ENCODE measurements at places on chromosomes 1 and 21.

DNA sequence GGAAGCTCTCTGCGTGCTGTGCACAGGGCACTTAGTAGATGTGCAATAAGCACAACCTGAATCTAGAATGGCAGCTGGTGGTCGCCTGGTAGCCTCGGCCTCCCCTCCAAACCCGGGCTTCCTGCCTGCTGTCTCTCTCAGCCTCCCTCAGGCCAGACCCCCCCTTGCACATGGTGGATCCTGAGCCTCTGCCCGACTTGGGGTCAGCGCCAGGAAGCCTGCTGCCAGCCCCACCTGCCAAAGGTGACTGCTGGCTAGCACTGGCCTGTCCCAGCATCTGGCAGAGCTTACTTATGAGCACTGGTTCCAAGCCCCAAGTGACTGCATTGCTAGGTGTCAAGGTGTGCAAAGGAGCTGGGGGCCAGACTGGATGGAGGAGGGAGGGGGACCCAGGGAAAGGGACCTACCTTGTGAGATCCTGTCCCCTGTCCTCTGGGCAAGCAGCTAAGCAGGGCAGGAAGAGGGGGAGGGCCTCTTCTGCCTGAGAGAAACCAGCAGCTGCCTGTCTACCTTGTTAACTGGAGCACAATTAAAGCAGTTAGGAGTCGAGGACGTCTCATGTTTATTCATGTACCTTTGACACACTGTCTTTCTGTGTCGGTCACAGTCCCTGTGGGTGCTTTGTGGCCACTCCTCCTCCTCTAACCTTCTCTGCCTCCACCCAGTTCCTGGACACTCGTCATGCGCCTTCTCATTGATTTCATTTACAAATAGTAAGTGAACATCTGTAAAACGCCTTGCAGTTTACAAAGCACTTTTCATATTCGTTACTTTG, 100.9 kb downstream of the DDX20 start:
- no peak for DNase-seq

GRCh38 chr1:7008975-7009740, 223.9 kb downstream of the CAMTA1 start:
- no peak for DNase-seq

DNA sequence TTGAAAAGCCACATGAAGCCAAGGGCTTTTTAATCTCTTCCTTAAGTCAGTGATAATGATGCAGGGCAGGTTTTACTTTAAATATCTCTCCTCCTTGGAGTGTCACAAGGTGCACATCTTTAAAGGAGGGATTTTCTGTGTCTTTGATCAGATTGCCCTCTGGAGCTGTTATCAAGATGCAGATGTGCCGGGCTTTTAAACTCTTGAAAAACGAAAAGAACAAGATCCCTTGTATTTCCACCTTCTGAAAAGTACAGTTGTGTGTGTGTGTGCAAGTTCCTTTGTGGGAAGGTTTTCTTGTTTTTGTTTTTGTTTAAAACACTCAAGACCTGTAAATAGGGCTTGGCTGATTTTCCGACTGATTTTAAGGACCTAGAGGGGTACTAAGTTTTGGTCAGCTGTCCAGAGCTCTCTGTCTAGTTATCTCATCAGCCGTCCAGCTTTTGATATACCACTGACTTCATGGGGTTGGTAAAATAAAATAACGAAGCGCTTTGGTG, 1.6 kb downstream of the MARK1 start:
- no peak for DNase-seq

- DNase-seq = no peak
These were observed 408.6 kb downstream of the PRDM2 start for GRCh38 chr1:14108356-14109275.

GRCh38 chr1:223212441-223212840, 69.4 kb upstream of the TLR5 start:
- no peak for DNase-seq

DNA sequence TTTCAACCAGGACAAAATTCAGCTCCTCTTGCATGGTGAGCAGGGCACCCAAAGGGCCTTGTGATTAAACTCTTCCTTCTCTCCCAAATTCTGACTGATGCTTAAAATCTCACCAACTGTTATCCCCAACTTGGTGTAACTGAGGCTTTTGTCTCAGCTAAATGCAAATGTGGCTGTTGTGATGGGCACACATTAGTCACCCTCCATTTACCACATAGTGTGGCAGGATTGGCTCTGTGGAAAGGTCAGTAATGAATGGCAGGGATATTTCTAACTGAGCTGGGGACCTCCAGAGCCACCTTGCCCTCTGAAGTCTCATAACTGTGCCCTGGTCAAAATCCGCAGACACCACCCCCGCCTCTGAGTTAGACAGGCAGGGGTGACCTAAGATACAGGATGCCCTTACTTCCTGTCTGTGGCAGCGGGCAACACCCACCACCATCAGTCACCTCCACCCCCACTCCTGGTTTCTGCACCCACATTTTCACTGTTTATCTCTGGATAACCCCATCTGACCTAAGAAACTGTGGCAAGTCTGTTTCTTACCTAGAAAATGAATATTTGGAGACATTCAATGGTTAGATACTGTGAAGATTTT, 25.4 kb upstream of the RGS16 start:
- DNase-seq = no peak

DNA sequence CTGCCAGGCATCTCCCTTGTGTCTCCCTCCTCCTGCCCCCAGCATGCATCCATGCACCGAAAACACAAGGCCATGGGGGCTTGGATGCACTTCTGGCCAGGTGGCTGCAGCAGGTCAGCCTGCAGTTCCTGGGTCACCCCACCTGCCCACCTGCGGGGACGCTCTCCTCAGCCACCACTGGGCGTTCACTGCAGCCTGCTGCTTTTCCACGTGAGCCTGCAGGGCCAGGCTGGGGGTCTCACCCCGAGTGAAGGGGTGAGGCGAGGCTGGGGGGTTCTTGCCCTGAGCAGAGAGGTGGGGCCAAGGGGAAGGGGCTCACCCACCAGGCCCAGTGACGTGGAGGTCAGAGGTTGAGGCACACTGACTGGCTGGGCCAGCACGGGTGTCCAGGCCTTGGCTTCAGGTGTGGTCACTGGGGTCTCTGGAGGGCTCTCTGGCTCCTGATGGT, 64.6 kb downstream of the WNT9A start:
- DNase-seq = no peak

DNA sequence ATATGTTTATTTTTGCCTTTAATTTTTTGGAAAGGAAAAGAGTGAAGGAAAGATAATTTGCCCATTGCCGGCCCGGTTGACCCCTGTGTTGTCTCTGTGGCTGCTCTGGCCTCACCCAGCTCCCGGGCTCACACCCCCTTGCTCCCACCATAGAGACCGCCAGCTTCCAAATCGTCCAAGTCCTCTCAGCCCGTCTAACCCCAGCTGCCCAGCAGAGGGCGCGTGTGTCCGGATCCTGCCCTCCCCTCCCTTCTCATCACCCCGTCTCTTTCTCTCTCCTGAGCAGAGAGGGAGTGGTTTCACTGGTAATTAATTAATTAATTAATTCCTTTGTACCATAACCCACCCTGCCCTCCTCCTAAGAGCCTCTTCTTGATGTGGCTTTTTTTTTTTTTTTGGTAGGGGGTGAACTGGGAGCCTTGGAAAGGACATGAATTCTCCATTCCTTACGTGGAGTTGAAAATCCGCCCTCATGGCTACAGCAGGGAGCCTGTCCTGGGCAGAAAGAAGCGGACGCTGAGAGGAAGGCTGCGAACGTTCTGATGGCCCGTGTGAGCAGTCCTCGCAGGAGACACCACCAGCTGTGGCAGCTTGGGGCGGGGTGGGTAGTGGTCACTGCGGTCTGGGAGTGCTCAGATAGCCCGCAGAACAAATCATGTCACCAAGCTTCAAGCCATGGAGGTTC, 45.9 kb downstream of the KIAA0040 start:
- DNase-seq = no peak

DNA sequence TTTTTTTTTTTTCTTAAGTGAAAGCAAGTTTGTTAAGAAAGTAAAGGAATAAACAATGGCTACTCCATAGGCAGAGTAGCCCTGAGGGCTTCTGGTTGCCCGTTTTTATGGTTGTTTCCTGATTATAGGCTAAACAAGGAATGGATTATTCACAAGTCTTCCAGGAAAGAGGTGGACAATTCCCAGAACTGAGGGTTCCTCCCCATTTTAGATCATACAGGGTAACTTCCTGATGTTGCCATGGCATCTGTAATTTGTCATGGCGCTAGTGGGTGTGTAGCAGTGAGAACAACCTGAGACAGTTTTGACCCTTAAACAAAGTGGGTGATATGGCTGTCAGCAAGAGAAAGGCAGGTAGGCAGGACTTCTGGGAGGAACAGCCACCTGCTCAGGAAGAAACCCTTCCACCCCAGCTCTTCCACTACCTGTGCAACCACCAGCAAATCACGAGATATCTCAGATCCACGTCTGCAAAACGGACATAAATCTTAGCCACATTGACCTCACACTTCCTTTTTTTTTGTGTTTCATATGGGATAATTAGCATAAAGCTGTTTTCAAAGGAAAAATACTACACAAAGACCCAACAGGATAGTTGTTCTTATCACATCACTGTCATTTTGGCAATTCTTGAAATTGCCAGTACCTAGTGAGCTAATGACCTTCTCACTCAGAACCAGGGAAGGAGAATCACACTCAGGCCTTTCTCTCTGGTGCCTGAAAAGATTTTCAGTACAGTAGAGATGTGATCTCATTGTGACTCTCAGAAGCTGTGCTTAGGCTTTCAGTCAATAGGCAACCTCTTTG, 34.8 kb upstream of the DUSP10 start:
- DNase-seq = no peak

- DNase-seq = no peak
These were observed 21.6 kb downstream of the IFNLR1 start for GRCh38 chr1:24165500-24165899.

- no peak for DNase-seq
These were observed 7.7 kb downstream of the PDZK1IP1 start for GRCh38 chr1:47181955-47182675.

GRCh38 chr1:66012106-66012784, 219.6 kb downstream of the PDE4B start:
- no peak for DNase-seq

- DNase-seq = no peak
These were observed 77.9 kb downstream of the ZC3H11B start for GRCh38 chr1:219534991-219535390.

- DNase-seq = no peak
These were observed 105.6 kb downstream of the PLPP3 start for GRCh38 chr1:56473582-56474270.

GRCh38 chr1:67748630-67749029, 63.6 kb downstream of the GADD45A start:
- no peak for DNase-seq

DNA sequence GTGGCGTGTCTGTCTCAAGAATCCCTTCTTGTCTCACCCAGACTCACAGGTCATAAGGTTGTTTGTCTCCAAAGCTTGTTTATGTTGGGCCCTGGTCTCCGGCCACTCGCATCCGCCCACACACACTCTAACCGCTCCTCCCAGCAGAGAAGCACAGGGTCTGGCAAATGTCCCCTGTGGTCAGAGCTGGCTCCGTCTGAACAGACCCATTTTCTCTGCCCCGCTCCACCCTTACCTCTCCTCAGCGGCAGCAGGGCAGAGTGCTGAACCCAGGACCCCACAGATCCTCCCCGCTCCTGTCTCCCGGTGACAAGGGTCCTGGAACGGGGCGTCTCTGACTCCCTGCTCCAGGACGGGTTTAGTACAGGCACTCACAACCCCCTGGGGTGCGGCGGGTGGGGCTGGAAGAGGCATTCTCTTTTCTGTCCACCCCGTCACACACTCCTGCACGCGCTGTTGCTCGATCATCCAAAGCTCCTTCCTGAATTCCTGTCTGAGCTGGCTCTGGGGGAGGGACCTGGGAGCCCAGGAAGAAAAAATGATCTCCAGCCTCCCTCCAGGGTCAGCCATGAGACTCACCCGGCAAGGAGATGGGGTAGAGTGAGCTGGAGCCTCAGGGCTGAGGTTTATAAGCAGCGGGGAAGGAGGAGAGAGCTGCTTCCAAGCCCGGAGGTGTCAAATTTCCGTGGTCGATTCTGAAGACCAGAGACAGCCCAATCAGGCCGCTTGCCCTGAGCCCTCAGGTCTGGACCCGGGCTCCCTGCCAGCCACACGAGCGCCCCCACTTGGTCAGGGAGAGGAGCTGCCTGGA, at the start of gene S100A13:
Gene S100A13 (minus strand): TSS at position 602 of the 811 bp plus-strand sequence. CDS start 1,033 bp downstream, outside the sequence.
- no peak for DNase-seq

- DNase-seq = no peak
These were observed 101.9 kb downstream of the PLPP3 start for GRCh38 chr1:56477164-56478111.
